ENCODE measurements at places on chromosomes 6 and 20.
A peak's percentile ranks its signal among the peaks of the same experiment; 100 is the strongest.

DNA sequence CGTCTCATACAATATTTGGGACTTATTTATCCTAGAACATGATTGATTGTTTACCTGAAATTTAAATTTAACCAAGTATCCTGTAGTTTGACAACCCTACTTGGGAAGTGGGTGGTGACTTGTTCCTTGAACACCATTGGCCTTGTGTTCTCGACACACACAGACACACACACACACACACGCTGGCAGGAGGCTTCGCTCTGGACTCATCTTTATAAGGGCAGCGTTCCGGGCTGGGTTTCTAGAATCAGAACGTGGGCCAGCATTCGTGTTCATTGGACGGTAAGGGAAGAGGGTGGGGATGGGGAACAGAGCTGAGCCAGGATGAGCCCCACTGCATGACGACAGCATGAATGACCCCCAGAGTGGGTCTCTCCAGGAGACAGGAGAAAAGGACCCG, 16.2 kb upstream of the SSTR4 start:
- DNase-seq = no peak

DNA sequence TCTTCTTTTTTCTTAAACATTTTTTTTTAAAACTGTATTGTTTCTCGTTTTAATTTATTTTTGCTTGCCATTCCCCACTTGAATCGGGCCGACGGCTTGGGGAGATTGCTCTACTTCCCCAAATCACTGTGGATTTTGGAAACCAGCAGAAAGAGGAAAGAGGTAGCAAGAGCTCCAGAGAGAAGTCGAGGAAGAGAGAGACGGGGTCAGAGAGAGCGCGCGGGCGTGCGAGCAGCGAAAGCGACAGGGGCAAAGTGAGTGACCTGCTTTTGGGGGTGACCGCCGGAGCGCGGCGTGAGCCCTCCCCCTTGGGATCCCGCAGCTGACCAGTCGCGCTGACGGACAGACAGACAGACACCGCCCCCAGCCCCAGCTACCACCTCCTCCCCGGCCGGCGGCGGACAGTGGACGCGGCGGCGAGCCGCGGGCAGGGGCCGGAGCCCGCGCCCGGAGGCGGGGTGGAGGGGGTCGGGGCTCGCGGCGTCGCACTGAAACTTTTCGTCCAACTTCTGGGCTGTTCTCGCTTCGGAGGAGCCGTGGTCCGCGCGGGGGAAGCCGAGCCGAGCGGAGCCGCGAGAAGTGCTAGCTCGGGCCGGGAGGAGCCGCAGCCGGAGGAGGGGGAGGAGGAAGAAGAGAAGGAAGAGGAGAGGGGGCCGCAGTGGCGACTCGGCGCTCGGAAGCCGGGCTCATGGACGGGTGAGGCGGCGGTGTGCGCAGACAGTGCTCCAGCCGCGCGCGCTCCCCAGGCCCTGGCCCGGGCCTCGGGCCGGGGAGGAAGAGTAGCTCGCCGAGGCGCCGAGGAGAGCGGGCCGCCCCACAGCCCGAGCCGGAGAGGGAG, 580 bp downstream of the VEGFA start:
- peak; percentile 35 for DNase-seq

GRCh38 chr6:121436274-121436857, 920 bp downstream of the GJA1 start:
- DNase-seq = no peak

- no peak for DNase-seq
Observed at GRCh38 chr6:11767978-11768756, 10.4 kb downstream of the ADTRP start.

DNA sequence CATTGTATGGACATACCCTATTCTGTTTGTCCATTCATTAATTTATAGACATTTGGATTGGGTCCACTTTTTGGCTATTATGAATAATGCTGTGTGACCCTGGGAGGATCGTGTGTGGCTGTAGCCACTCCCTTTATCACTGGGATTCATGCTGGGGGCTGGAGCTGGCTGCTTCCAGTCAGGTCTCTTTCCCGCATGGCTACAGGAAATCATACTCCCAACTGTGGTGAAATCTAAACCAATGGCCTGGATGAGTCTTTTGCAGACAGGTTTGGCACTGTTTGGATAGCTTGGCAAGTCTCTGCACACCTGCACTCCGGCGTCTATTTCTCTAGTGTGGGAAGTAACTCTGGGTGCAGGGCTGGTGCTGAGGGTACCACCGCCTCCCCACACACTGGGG, 80.4 kb downstream of the RIN2 start:
- DNase-seq = no peak

- DNase-seq = no peak
Observed at GRCh38 chr6:33490198-33490597, 35.8 kb downstream of the ZBTB9 start.

DNA sequence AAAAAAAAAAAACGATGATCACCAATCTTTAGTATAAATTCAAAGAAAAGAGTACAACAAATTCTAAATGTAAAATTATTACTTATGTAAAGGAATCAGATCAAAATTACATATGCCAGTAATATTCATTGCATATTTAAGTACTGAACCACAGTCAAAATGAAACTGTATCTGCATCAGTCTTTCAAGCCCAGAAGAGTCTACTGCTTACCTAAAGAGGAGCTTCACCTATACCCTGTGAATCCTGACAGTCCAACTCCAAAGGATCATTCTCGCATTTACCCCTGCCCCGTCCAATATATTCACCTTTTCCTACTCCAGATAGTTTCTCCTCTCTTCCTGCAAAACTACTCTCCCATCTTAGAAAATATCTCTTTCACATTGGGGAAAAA, 9.2 kb downstream of the ATG5 start:
- no peak for DNase-seq

Data from astrocyte (in vitro differentiated cells and primary cell).